Right lung (tissue), 10 donors: ENCODE measurements at places on chromosomes 4 and X. TPM values are rescaled to one million over a fixed set of nuclear protein-coding genes. Genes with fewer than 3 reads are reported as not detected.

GRCh38 chrX:109533631-109534030 lies 3.0 kb upstream of the NXT2 start:
- DNase-seq = no peak

Gene NOX1
- polyA plus RNA-seq = 0.48 TPM

Gene SYN1
- polyA plus RNA-seq = 7.4 TPM

Gene DMD
- 79.3 TPM for polyA plus RNA-seq

Gene SERPINA7
- polyA plus RNA-seq = not detected

DNA sequence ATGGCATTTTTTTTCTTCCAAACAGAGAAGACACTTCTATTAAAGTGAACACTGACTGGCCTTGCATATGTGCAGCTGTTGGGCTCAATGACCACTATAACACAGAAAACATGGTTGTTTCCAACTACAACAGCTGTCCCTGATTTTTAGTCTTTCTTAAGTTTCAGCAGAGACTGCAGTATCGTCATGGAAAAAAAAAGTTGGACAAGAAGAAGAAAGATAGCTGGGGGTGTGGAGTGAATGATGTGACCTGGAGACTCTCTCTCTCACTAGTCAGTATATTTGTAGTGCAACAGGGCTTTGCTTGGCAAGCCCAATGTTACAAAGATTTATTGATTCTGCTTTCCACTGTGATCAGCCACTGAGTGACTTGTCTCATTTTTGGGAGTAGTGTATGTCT lies 29.5 kb upstream of the C4orf54 start:
- DNase-seq = peak; percentile 89

Gene SMIM10L2A
- 9.4 TPM for polyA plus RNA-seq

Gene PLXNB3
- 2.9 TPM for polyA plus RNA-seq

GRCh38 chr4:13484749-13485221 lies 645 bp upstream of the RAB28 start:
- no peak for DNase-seq
